ENCODE measurements at places on chromosomes 16 and 17.

DNA sequence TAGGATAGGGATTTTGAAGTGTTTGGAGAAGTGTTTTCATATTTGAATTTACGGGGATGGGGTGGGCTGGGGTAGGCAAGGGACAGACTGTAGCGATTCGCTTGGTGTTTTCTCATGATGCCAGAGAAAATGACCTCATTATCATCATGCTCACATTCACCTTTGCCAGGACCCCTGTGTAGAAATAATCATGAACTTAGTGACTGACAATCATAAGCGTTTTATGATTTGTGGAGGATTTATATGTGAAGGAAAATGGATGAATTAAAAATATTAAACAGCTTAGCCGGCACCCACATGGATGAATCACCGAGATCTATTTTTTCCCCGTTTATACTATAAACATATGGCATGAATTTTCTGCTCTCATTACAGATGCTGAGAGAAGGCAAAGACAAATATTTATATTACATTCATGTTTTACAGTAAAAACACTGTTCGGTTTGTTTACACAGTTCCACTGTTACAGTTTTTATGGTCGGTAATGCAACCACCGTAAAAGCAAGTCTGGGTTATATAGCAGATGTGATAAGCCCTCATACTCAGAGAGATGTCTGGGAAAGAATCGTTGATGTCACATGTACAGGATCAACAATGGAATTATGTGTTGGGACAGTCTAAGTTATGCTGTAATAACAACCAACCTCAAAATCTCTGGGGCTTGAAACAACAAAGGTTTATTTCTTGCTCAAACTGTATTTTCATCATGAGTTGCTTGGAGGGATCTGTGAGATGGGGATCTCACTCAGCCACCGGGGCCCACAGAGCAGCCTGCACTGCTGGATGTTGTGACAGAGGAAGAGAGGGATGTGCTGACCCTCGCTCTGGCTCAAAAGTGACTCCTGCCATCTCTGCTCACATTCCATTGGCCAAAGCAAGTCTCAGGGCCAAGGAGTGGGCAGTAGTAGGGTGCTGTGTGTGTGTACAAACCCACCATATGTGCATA is 85.1 kb downstream of the WWOX start:
- peak; percentile 35 for DNase-seq

DNA sequence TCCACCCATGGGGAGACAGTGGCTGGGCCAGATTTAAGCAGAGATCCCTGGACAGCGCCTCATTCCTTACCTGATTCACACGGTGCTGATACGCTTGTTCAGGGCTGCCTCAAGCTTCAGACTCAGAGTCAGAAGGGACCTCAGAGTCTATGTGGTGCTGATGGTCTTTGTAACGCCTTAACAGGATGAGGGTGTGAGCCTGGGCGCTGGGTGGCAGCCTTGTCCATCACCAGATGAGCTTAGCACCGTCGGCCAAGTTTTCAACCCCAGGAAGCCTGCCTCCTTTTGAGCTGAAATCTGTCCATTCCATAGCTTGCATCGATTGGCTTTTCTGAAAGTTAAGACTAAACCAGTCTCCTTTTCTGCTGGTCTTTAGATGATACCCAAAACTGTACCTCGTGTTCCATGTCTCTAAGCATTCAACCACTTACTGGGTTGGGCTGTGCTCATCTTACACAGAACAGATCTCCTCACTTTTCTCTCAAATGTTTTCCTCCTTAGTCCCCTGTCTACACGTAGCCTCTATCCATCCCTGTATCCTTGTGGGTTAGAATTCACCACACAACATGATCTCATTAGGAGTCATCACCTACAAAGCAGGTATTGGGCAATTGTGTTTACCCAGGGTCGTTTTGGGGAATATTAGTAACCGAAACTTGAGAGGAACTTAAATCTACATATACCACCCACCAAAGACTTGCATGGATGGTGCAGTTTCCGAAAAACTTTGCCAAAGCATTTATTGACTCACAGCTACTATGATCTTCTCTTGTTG is 573.4 kb downstream of the CDH13 start:
- DNase-seq = peak; percentile 68

GRCh38 chr17:30378241-30378824 is 394 bp upstream of the CPD start:
- peak; percentile 76 for DNase-seq

- no peak for DNase-seq
Observed at GRCh38 chr17:1322014-1322428, 42.6 kb downstream of the TRARG1 start.

- peak; percentile 52 for DNase-seq
Observed at GRCh38 chr17:35372846-35373533, 431 bp downstream of the SLFN11 start.

- DNase-seq = no peak
Observed at GRCh38 chr16:49530427-49530970, 156.9 kb downstream of the C16orf78 start.

GRCh38 chr16:7257016-7257415 is 75.6 kb upstream of the RBFOX1 start:
- DNase-seq = no peak

DNA sequence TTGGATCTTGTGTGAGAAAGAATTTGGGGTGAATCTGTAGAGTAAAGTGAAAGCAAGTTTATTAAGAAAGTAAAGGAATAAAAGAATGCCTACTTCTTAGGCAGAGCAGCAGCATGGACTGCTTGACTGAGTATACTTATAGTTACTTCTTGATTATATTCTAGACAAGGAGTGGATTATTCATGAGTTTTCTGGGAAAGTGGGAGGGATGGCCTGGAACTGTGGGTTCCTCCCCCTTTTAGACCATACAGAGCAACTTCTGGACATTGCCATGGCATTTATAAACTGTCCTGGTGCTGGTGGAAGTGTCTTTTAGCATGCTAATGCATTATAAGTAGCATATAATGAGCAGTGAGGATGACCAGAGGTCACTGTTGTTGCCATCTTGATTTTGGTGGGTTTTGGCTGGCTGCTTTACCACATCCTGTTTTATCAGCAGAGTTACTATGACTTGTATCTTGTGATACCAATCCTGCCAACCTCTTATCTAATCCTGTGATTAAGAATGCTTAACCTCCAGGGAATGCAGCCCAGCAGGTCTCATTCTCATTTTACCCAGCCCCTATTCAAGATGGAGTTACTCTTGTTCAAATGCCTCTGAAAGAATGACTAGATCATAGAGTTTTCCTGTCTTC is 58.7 kb downstream of the HSD17B2 start:
- DNase-seq = no peak

GRCh38 chr17:77886387-77886728 is 72.1 kb upstream of the TNRC6C start:
- DNase-seq = no peak

GRCh38 chr17:7590743-7591142 is 849 bp upstream of the SOX15 start:
- DNase-seq = peak; percentile 81

DNA sequence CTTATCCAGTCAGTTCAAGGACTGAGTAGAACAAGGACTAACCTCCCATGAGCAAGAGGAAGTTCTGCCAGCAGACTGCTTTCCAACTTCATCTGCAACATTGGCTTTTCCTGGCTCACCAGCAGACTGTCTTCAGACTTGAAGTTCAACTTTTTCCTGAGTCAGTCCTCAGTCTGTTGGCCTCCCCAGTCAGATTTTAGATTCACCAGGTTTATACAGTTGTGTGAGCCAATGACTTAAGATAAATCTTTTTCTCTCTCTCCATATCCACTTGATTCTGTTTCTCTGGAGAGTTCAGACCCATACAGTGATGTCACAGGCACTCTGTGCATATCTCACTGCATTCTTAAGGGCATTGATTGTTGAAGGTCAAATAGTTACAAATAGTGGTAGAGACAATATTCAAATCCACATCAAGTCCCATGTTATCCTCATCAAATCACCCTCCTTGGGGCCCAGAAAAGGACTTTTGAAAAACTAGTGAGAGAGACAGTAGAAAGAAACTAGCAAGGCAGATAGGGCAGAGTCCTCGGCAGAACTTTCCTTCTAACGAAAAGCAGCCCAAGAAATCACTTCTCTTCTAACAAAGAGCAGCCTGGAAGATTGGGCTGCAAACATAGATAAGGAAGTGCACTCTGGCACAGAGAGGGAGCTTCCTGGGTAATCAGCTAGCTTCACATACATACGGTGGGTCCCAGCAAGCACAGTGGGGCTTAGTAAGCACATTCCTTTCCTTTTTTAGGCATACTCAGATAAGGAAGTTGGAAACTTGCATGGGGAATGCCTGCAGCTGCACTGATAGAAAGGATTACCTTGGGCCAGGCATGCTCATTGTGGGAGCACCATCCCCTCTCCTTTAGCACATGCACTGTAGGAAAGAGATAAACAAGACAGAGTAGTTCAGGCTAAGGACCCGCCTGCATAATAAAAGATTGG is 132.3 kb upstream of the FAM20A start:
- DNase-seq = peak; percentile 60

DNA sequence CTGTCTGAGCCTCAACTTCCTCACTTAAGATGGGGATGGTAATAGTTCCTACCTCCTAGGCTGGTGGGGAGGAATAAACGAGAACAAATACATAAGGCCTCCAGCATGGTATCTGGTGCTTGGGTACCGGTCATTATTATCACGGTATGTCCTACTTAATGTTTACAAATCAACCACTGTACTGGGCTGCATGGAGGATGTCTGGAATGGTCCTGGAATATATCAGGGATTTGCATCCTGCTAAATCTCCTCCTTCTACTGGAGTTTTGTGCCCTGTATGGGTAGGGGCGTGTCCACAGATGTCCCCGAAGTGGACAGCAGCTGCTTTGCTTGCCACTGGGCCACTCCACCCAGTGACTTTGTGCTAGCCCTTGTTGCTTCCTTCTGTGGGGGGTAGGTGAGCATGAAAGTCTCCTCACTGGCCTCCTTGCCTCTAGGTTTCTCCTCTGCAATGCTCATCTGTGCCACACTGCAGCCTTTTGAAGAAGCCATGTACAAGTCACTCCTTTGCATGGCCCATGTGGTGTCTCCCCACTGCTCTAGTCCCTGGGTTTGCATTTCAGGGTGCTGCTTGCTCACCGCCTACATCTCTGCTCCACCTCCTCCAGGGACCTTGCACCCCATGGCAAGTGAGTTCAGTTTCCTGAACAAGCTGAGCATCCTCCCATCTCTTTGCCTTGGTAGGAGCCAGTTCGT is 2.2 kb upstream of the CMIP start:
- DNase-seq = no peak

GRCh38 chr17:49889500-49889899 is 41.6 kb upstream of the TAC4 start:
- no peak for DNase-seq

DNA sequence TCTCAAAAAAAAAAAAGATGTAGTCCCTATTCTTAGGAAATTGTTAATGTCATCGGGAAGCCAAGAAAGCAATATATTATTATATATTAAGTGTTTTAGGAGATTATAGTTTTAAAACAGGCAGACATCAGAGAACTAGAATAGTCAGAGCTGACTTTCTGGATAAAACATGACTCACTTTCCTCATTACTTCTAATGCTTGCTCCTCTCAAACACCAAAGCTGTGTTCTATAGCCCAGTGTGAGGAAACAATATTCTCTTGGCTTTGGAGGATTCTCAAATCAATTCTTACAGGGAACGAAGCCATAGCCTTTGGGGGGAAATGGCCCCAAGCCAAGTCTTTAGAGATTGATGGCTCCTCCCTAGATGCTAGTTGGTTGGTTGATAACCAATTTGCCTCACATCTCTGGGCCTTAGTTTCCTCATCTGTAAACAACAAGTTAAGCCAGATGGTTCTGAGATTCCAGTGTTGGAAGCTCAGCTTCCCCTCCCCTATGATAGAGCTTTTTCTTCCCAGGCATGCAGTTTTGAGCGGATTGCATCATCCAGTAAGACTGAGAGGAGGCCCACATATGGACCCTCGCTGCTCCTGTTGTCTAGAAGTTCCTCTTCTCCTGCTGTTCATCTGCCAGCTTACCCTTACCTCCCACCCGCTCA is 12.4 kb downstream of the NMT1 start:
- DNase-seq = peak; percentile 81

DNA sequence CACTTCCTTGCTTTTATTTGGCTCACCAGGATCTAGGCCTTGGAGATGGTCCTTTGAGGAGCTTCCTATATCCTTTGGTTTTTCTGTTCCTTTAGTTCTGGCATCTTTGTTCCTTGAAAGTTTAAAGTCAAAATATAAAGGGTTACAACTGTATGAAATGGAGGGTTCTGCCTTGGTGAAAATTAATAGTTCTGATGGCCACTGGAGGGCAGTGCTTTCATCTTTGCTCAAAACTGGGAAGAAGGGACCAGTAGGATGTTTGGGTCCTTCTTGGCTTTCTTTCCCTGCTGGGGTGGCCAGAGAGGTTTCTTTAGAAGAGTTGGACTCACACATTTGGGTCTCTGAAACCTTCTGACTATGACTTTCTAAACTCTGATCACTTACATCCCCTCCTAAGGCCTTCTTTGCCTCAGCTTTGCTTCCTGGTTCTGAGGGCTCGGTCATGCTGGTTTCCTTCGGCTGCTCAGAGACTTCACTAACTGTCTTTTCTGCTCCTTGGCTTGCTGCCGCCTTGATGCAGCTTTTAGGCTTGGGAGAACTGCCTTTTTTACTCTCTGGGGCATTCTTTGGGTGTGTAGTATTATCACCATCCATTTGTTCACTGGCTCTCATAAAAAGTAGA is 10.9 kb upstream of the ITGA2B start:
- peak; percentile 49 for DNase-seq

DNA sequence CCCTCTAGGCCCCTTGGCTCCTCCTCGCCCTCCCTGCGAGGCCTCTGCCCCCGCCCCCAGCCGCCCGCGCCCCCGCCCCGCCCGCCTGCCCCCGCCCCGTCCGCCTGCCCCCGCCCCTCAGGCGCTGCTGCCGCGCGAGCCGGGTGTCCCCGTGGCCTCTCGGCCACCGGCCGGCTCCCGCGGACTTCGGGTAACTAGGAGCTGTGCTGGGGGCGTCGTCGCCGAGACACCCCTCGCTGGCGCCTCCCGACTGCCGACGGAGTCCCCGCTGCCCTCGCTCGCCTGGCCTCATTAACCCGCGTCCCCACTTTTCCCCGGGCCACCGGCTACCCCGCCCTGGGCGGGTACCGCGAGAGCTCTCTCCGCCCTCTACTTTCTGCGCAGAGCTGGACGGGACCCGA is at the start of gene TLCD1:
Gene TLCD1 (minus strand): TSS at position 8 of the 401 bp plus-strand sequence. CDS start 136 bp downstream, outside the sequence.
- DNase-seq = peak; percentile 86

DNA sequence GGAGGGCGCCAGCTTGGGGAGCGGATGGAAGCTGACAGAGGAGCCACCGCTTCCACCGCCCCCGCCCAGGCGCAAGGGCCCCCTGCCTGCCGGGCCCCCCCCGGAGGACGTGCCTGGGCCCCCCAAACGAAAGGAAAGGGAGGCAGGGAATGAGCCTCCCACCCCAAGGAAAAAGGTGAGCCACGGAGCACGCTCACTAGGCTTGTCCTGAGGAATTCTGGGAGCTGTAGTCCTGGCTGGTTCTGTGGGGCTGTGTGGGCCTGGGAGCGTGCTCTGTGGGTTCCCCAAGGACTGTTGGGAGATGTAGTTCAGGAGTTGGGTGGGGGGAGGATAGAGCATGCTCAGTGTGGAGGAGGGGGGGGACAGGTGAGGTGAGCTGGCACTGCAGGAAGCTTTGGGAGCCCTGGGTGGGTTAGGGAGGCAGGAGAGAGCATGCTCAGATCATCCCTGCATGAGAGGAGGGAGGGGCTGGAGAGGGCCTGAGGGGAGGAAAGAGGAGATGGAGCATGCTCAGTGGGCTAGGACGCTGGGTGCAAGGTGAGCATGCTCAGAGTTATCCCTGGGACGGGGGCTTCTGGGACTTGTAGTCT is 4.5 kb downstream of the FBXL19 start:
- DNase-seq = peak; percentile 59

Measured in GM23248 (cell line).